Natural killer cell treated with Interleukin-12 subunit alpha and Interleukin-12 subunit beta and Interleukin-15 and Interleukin-18, amount 100 ng/mL, for 72 hours (primary cell): ENCODE measurements at places on chromosomes 4 and X. TPM values are rescaled to one million over a fixed set of nuclear protein-coding genes. Genes with fewer than 3 reads are reported as not detected.

DNA sequence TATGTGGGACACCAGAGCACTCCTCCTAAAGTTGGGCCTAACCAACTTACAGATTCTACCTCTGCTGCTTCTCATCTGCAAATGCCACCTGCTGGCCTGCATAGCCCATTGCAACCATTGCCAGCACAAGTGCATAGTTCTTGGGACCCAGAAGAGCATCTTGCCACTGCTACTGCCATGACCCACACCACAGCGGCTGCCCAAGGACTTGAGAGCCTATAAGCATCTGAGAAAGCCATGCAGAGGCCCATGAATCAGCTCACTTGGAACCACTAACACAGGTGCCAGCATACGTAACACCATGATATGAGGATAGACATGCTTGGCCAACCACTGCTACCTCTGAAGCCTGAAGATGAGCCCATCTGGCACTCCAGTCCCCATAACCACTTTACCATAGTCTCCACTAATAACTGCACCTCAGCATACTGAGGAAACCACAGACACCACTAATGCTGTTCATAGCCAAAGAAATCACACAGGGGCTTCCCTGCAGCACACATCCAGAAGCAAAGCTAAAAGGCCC is 258.1 kb upstream of the AGTR2 start:
- no peak overlapping the region for H3K27ac ChIP-seq
- no peaks in the 10 kb centered on the region for H3K36me3 ChIP-seq
- peaks cover 8% of the 10 kb centered on the region for H3K27me3 ChIP-seq
- H3K4me3 ChIP-seq = no peak overlapping the region
- no peak for DNase-seq
- no peaks in the 10 kb centered on the region for H3K4me1 ChIP-seq

The PGAM4 gene
- not detected for total RNA-seq

The AVPR2 gene
- not detected for total RNA-seq

The SATL1 gene
- total RNA-seq = not detected

- no peak overlapping the region for H3K27ac ChIP-seq
- H3K36me3 ChIP-seq = peaks cover 31% of the 10 kb centered on the region
- no peaks in the 10 kb centered on the region for H3K27me3 ChIP-seq
- no peak overlapping the region for H3K4me3 ChIP-seq
Observed at GRCh38 chr4:182906786-182907185, 10.4 kb downstream of the DCTD start.

The KLF8 gene
- 1.4 TPM for total RNA-seq

DNA sequence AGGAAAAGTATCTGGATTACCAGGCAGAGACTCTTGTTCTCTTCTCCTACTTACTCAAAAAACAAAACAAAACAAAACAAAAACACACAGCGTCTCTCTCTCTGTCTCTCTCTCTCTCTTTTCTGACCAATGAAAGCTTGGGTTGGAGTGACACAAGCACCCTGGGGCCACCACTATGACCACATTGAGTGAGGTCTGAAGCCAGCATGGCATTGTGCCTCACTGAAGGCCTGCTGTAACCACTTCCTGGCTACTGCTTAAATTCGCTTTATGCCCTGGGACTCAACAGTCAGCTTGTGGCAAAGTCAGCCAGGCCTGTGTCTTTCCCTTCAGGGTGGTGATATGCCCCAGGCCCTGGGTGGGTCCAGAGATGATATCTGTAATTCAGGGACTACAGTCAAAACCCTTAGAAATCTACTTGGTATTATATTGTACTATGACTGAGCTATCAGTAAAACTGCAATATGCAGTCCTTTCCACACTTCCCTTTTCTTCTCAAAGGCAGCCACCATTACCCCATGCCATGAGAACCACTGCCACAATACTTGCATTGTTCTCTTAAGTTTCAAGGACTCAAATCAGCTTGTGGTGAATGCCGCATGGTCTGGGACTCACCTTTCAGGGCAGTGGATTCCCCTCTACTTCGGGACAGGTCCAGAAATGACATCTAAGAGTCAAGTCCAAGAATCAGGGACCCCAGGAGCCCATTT is 606.8 kb upstream of the KLHL4 start:
- no peak for DNase-seq
- H3K4me3 ChIP-seq = no peak overlapping the region
- H3K36me3 ChIP-seq = no peaks in the 10 kb centered on the region
- no peaks in the 10 kb centered on the region for H3K4me1 ChIP-seq
- H3K27me3 ChIP-seq = no peaks in the 10 kb centered on the region

GRCh38 chr4:109877400-109877799 is 29.5 kb downstream of the LRIT3 start:
- DNase-seq = no peak
- H3K27ac ChIP-seq = no peak overlapping the region
- peaks cover 2% of the 10 kb centered on the region for H3K4me1 ChIP-seq
- no peaks in the 10 kb centered on the region for H3K36me3 ChIP-seq
- no peak overlapping the region for H3K4me3 ChIP-seq

DNA sequence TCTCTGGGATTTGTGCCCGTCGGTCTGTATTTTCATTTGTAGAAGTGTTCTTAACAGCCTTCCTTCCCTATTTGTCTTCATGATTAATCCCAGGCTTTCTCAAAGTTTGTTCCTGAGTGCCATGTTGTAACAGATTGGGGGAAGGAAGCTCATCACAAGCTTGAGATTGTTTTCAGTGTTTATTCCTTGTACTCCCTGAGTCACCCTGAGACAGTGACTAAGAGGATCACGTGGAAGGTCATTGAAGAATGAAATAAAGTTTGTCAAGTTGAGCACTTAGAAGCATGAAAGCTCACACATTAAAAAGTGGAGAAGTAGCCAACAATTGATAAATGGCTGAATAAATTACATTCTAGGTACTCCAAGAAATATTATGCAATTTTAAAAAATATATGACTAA is 153.5 kb upstream of the FAM241A start:
- H3K4me3 ChIP-seq = no peak overlapping the region
- H3K27me3 ChIP-seq = peaks cover 14% of the 10 kb centered on the region
- DNase-seq = no peak
- no peaks in the 10 kb centered on the region for H3K36me3 ChIP-seq
- no peak overlapping the region for H3K27ac ChIP-seq

DNA sequence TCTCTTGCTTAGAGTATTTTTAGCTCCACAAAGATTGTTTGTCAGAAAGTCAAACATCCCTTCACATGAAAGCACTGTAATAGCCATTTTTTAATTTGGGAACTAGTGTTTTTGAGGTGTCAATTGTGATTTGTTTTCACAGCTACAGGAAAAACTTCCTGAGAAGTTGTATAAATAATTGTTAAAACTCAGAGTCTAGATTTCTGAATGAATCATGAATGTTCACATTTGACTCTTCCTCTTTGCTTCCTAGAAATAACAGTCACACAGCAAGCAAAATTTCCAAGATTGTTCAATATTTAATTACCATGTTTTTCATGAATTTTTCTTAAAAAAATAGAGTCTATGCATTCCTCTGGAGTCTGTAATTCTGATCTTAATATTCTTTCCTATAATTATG is 156.9 kb upstream of the SLC7A11 start:
- no peak overlapping the region for H3K4me3 ChIP-seq
- no peaks in the 10 kb centered on the region for H3K36me3 ChIP-seq
- no peak for DNase-seq
- H3K4me1 ChIP-seq = no peaks in the 10 kb centered on the region

The TRIM60 gene
- not detected for total RNA-seq

- no peak overlapping the region for H3K27ac ChIP-seq
- H3K27me3 ChIP-seq = no peaks in the 10 kb centered on the region
- no peak for DNase-seq
- H3K4me3 ChIP-seq = no peak overlapping the region
- no peaks in the 10 kb centered on the region for H3K4me1 ChIP-seq
Observed at GRCh38 chrX:7435822-7436221, 287.9 kb upstream of the PUDP start.

The TRMT10A gene
- total RNA-seq = 8.8 TPM

DNA sequence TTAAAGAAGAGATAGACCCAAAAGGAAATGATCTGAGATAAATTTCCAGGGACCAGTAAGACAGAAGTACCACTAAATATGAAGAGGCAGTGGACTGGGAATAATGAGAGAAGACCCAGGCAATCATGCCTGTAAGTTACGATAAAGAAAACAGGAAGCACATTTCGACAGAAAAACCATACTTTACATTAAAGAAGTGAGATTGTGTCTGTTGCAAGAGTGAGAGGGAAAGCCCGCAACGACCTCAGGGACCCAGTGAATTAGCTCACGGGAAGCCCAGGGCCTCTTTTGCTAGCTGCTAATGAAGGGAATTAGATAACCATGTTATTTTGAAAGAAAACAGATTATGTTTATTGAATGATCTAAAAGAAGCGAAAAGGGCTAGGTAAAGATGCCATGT is 28.9 kb upstream of the ACSL1 start:
- peaks cover 1% of the 10 kb centered on the region for H3K27me3 ChIP-seq
- H3K4me1 ChIP-seq = peaks cover 33% of the 10 kb centered on the region

DNA sequence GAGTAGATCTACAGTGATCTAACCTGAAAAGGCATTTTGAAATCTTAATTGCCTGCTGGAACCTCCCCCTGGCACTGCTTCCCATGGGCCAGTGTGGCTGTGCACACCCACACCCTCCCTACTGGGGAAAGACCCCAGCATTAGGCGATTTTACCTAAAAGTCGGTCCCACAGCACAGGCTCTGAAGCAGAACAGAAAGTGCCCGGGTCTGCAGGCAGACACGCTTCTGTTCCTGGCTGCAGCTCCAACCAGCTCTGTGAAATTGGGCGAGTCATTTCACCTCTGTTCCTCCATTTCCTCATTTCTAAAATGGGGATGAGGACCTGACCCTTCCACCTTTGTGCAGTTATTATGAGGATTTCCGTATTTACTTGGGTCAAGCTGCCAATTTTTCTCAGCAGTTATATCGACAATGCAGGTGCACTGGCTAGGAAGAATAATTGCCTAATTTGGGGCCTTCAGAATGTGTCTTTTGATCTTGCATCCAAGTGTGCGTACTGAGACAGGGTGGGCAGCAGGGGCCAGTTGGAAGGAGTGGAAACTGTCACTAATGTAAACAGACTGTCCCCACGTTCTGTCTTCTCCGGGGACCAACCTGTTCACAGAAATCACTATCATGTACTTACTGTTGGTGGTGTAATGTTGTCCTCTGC is 7.1 kb downstream of the KLF3 start:
- H3K36me3 ChIP-seq = peaks cover 5% of the 10 kb centered on the region
- H3K4me3 ChIP-seq = peak overlapping the region; percentile 81
- DNase-seq = no peak
- no peaks in the 10 kb centered on the region for H3K27me3 ChIP-seq

DNA sequence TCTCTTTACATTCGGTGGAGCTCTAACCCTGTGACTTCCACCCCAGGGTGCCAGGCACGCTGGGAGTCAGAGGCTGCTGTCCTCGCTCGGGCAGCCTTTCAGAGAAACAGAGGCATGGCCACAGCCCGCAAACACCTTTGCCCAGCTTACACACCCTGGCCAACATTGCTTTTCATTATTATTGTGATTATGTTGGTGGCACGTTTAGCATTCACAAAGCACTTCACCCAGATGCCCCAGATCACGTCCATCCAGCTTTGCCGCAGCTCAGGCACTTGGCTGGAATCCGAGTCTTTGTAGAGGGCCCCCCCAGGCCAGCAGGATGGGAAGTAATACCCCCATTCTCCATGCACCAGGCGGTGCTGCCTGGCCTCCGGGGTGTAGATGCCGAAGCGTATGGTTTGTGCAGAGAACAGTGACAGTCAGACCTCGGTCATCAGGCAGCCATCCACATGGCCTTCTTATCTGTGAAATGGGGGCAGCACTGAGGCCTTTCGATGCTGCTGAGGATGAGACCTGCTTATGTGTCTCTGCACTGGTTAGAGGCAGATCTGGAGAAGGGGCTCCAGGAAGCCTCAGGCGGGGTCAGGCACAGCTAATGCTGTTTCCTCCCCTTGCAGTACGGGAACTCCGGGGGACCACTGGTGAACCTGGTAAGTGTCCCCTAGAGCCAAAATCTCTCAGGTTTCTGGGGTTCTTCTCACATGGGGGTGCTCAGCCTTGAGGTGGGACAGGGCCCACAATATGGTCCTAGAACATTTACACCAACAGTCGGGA is 22.3 kb downstream of the HTRA3 start:
- H3K27me3 ChIP-seq = peaks cover 6% of the 10 kb centered on the region
- no peak for DNase-seq
- H3K27ac ChIP-seq = no peak overlapping the region
- H3K36me3 ChIP-seq = no peaks in the 10 kb centered on the region
- no peaks in the 10 kb centered on the region for H3K4me1 ChIP-seq
- no peak overlapping the region for H3K4me3 ChIP-seq

The RBPJ gene
- total RNA-seq = 179 TPM

DNA sequence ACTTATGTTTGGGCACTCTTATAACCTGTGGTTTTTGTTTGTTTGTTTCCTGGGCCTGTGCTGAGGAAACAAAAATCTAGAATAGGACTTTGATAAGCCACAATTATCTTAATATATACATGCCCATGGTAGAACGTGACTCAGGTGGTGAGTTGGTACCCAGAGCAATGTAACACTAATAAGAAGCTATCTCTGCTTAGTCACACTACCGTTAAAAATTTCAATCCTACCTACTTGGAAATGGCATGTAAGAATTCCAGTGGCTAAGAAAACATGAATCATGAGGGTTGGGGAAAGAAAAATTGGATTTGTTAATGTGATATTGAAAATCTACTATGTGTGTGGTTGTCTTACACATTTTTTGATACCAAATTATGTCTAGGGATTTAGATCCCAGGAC is 30.5 kb upstream of the ADGRG2 start:
- H3K4me1 ChIP-seq = no peaks in the 10 kb centered on the region
- no peak for DNase-seq
- H3K36me3 ChIP-seq = peaks cover 4% of the 10 kb centered on the region
- H3K27me3 ChIP-seq = no peaks in the 10 kb centered on the region
- H3K27ac ChIP-seq = no peak overlapping the region

The TRPC3 gene
- 0.24 TPM for total RNA-seq

- H3K36me3 ChIP-seq = no peaks in the 10 kb centered on the region
- H3K4me3 ChIP-seq = no peak overlapping the region
- H3K27ac ChIP-seq = no peak overlapping the region
- H3K27me3 ChIP-seq = peaks cover 40% of the 10 kb centered on the region
- no peaks in the 10 kb centered on the region for H3K4me1 ChIP-seq
- no peak for DNase-seq
Observed at GRCh38 chr4:105587841-105588240, 35.4 kb downstream of the ARHGEF38 start.

The IL2RG gene
- total RNA-seq = 512 TPM

- no peak for DNase-seq
- peak overlapping the region; percentile 93 for H3K27ac ChIP-seq
- no peaks in the 10 kb centered on the region for H3K27me3 ChIP-seq
- peak overlapping the region; percentile 82 for H3K4me3 ChIP-seq
- H3K36me3 ChIP-seq = peaks cover 28% of the 10 kb centered on the region
- peaks cover 43% of the 10 kb centered on the region for H3K4me1 ChIP-seq
Observed at GRCh38 chr4:176323511-176324160, 3.9 kb downstream of the SPCS3 start.

DNA sequence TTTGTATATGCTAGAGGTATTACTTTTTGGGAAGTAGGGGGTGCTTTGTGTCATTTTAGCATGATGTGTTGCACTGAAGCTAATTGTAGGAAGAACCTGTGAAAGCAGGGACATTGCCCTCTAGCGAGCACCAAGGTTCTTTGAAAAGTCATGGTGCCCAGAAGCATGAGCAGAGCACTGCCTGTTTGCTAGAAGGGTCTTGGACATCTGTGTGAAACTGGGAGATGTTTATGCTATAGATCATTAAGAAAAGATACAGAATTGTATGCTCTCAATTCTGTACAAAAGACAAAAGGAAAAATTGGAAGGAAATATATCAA is 14.7 kb downstream of the GRPR start:
- peaks cover 27% of the 10 kb centered on the region for H3K27me3 ChIP-seq
- H3K36me3 ChIP-seq = no peaks in the 10 kb centered on the region
- H3K4me3 ChIP-seq = no peak overlapping the region
- H3K4me1 ChIP-seq = peaks cover 3% of the 10 kb centered on the region

The GAB3 gene
- total RNA-seq = 20.3 TPM

GRCh38 chr4:7001271-7001670 is 41.9 kb upstream of the TADA2B start:
- H3K4me3 ChIP-seq = no peak overlapping the region
- no peaks in the 10 kb centered on the region for H3K27me3 ChIP-seq
- peak overlapping the region; percentile 40 for H3K27ac ChIP-seq
